ENCODE measurements at places on chromosomes 4 and X.

DNA sequence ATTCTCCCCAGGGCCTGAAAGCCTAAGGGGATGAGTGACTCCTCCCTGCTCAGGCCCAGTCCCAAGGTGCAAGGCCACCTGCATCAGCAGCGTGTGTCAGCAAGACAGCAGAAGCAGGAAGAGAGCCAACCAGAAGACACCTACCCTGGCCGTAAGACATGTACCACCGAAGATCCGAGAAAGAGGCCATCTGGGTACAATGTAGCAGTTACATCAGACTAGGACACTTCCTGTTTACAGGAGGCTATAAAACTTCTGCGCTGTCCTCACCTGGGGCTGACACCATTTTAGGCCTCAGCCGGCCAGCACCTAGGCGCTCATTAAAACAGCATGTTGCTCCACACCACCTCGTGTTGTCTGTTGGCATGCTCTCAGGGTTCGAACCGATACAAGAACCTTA lies 19.1 kb upstream of the HERC6 start:
- DNase-seq: no peak

- no peak for DNase-seq
These were observed 218.5 kb downstream of the APBB2 start for GRCh38 chr4:40995850-40996249.

DNA sequence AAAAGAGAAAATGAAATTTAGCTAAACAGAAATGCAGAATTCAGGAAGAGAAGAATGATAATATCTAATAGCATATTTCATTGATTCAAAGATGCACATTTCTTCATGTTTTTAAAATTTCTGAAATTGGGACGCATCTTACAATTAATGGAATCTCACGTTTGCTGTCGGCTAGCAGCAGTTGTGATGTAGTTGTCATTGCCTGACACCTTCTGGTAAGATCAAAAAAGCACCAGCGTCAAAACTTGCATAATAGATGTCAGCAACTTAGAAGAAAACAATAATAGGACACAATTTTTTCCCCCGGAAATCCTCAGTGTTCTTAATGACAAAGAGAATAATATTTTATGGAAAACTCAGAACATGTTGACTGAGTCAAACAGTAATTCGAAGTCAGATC lies 29.8 kb upstream of the SLC7A3 start:
- DNase-seq: no peak

DNA sequence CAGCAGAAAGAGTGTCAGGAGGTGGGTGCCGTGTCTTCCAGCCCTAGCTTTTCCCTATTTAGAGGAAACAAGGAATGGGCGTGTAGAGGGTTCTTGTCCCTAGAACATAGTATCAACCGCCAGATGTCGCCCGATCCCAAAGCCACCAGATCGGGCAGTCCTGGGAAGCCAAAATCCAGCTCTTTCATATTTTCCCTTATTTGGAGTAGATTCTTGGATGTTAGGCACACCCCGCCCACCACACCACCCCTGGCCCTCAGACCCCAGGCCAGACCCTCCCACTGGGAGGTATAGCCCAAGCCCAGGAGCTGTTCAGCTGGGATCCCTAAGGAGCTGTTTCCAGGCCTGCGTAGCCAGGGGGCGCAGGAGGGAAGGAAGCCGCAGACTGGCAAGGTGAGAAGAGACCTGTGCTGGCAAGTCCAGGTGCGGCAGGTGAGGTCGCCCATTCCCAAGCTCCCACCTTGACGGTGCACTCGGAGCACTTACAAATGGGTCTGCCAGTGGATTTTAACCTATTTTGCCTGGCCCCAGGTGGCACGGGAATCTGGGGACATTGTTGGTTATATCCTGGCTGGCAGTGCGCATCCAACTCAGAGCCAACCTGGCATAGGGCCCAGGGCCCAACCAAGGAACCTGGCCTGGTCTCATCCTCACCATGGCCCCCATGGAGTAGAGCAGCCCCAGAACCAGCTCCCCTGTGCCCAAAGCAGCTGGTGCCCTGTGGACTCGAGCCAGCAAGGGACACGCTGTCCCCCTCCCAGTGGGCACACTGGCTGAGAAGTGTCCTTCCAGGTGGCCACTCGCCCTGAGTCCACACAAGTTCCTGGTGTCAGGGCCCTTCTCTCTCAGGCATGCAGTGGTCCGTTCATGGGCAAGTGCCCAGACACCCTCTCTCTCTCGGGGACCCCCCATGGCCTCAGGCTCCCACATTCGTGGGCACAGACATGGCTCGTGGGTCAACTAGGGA lies 811 bp downstream of the FLNA start:
- peak; percentile 84 for DNase-seq

DNA sequence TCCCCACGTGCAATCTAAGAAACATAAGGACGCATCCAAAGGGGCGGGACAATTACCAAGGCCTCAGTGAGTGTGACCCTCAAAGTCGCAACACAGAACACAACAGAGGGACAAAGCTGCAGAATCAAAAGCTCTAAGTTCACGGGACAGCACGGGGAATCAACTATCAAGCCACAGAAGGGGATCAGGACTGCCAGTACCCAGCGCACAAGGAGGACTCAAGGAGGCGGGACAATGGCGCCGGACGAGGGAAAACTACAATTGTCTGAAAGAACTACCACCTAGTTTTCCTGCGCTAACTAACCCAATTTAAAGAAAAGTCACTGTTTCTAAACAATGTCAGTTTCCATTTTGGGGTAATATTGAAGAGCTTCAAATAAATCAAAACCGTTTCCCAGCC lies 1.3 kb downstream of the FAM53A start:
- peak; percentile 41 for DNase-seq

GRCh38 chr4:134544303-134544770 lies 342.7 kb upstream of the PABPC4L start:
- no peak for DNase-seq

GRCh38 chrX:7444967-7445366 lies 297.0 kb upstream of the PUDP start:
- no peak for DNase-seq

DNA sequence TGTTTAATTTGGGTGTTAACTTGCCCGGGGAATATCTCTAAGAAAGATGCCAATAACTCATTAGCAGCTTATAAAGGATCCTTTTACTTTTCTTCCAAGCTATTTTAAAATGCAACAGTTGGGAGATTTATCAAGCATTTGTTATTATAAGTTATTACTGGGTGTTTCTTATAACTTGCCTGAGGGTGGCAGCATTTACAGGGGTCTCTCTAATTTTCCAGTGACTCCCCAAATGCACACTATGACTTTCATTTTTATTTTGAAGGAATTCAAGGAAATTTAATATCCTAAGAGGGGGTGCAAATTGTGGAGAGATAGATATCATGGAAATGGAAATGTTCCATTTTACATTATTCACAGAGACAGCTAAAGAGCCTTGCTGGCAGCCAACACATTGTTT lies 138.0 kb downstream of the PDGFRA start:
- DNase-seq: no peak

DNA sequence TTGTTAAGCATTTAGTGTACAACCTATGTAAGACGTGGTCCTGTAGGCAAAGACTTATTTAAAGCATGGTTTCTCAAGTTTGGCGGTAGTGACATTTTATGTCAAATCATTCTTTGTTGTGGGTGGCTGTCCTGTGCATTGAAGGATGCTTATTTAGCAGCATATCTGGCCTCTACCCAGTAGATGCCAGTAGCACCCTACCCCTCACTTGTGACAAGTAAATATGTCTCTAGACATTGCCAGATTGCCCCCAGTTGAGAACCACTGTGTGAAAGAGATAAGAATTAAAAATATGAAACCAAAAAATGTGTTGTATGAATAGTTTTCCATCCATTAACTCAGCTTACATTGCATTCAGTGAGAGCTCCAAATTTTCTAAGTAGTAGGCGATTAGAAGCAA lies 25.5 kb downstream of the MMAA start:
- DNase-seq: no peak

DNA sequence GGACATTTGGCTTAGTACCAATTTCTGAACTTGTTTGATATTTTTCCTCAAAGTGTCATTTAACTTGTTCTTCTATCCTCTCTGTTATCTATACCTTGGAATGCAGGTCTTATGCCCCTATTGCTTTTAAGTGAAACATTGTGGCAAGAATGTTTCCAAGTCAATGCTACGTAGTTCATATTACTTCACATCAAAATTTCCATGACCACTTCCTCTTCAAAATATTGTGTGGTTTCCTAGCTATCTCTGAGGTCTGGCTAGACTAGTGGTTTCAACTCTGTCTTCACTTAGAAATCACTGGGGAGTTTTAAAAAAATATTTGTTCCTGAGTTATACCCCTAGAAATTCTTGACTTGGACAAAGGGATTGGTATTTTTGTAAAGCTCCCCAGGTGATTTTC lies 20.2 kb upstream of the RASGEF1B start:
- DNase-seq: no peak

DNA sequence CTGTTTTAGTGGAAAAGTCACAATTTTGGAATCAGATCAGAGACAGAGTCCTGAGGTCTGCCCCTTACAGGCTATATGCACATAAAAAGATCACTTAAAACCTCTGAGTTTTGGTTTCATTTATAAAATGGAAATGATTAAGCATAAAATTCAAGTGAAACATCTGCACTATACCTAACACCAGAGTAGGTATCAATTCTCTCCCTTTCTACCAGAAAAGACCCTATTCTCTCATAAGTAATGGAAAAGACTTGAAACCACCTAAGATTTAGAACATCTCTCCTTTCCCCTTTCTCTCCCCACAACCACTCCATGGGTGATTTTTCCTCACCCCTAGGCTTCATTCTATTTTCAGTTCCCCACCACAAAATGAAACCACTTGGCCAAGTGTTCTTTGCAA lies 907 bp downstream of the LHFPL1 start:
- no peak for DNase-seq

- DNase-seq: no peak
These were observed 19.6 kb downstream of the PTPN13 start for GRCh38 chr4:86613734-86614133.

DNA sequence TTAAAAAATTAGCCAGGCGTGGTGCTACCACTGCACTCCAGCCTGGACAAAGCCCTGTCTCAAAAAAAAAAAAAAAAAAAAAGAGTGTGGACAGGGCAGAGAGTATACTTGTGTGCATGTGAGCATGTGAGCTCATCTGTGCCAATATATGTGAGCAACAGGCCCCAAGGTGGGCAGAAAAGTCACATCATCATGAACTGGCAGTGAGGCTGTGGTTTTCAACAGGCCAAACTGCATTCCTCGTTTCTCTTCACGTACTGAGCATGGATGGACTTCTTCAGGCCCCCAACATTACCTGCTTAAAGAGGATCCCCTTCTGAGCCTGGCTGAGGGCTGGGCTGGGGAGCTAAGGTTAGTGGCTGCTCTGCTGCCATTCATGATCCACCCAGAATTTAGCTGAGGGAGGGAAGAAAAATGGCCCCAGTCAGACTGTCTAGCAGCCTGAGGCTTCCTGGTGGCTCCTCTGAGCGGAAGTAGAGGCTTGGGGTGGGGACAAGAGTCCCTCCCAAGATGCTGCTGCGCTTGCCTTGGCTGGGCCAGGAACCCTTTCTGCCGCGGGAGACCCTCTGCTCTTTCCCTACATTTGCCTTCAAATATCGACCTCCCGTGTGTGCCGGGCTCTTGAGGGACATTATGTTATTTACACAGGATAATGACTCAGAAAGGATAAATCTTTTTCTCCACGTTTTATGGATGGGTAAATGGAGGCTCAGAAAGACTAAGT lies 55.0 kb downstream of the DIPK2B start:
- DNase-seq: no peak

GRCh38 chr4:472881-473569 lies 25.9 kb downstream of the ZNF721 start:
- peak; percentile 33 for DNase-seq

DNA sequence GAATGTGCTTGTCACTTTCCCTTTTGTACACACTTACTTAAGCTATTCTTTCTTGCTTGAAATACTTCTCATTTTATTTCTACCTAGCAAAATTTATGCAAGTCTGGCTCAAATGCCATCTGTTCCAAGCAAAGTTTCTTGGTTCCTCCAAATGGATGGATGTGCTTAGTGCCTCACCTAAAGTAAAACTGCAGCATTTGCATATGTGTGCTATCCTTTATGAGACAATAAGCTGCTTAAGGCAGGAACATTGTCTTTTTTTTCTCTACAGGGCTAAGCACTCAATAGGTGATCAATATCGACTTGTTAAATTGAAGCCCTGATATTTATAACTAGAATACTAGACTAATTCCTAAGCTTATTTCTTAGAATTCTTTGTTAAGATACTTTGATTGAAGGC lies 136.8 kb downstream of the CYLC1 start:
- no peak for DNase-seq

DNA sequence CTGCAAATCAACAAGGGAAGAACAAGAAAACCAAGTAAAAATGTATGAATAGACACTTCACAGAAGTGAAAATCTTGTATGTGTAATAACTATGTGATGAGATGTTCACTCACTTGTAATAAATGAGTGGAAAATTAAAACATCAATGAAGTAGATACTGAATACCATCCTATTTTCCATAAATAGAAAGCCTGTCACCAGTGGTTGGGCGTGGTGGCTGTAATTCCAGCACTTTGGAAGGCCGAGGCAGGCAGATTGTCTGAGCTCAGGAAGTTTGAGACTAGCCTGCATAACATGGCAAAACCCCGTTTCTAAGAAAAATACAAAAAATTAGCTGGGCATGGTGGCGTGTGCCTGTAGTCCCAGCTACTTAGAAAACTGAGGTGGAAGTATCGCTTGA lies 53.5 kb upstream of the SOD3 start:
- DNase-seq: no peak

DNA sequence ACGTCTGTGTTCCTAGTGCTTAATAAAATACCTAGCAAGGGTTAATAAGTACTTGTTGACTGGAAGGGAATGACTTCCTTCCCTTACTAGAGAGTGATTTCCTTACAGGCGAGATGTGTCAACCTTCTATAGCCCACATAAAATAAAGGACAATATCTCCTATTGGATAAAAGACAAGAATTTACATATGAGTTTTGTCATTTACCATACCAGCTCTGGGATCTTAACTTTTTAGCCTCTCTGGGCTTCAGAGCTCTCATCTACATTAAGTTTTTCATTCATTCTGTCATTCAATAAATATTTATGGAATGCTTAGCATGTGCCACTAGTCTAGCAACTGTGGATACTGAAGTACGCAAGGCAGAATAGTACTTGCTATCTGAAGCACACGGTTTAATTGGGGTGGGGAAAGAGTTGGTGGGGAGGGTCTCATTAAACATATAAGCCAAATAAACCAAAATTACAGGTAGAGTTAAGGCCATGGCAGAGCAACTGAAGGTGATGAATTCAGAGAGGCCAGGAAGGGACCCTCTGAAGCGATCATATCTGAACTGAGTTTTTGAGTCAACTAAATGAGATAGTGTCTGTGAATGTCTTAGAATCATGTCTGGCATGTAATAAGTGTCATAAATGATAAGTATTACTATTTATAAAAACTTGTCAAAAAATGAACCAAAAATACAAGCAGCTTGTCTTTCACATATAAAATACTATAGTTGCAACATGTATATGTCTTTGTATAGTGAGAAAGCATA lies 91.6 kb upstream of the BMP2K start:
- DNase-seq: no peak

All from H7 (cell line).